Adipocyte (in vitro differentiated cells): ENCODE measurements at places on chromosomes 1 and 21.

DNA sequence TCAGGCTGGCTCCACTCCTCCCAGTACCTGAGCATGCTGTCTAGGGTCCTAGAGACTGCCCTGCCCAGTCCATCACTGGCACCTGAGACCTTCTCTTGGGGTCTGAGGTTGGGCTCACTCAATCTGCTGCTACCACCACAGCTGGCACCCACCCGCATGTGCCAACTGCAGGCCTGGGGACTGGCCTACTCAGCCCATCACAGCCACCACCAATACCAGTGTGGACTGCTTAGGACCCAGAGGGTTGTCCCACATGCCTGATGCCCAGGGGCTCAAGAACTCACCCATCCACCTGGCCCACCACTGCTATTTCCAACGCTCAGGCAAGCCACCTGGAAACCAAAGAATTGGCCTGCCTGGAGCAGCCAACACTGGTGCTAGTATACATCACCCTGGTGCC lies 63.5 kb downstream of the CYP4B1 start:
- no peak for DNase-seq

DNA sequence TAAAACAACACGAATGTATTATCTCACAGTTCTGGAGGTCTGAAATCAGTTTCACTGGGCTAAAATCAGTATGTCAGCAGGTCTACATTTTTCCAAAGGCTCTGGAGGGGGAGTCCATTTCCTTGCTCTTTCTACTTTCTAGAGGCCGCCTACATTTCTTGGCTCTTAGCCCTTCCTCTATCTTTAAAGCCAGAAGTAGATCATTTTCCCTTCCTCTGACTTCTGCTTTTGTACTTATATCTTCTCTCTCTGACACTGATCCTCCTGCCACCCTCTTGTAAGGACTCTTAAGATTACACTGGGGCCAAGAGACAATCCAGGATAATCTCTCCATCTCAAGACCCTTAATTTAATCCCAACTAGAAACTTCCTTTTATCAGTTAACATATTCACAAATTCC lies 41.4 kb downstream of the MSH4 start:
- DNase-seq: no peak

GRCh38 chr1:164858096-164858632 lies 299.2 kb downstream of the PBX1 start:
- DNase-seq: no peak

DNA sequence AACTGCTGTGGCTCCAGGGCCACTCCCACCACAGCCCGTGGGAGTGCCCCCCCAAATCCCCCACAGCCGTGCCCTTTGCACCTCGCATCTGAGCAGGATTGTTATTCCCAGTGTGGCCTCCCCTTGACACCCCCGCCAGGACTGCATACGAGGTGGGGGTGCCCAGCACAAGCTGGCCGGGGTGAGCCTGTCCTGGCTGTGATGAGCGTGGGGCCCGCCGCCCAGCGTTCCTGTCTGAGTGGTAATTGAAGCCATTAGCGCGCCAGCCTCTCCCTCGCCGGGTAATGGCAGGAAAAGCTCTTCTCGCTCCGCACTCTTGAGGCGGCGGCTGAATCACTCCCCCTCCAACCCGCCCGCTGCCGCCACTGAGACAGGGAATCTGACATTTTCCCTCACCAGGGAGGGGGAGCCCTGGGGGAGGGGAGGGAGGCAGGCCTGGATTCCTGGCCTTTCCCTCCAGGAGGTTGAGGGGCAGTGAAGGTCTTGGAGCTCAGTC lies 27.7 kb downstream of the PTPRF start:
- DNase-seq: peak; percentile 67

DNA sequence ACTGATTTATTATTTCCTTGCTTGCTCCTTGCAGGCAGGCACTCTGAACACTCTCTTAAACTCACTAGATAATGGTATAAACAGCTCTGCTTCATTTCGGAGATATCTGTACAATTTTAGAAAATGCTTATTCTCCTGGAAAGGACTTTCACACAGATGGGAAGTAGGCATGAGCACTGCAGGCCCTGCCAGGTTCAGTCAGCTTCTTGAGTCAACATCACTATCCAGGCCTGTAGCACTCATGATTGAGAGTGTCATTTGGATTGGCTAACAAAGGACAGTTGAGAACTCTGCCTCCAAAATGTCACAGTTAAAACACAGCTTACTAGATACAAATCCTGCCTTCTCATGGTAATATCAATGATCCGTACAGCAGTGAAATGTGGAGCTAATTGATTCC lies 181.9 kb downstream of the CYYR1 start:
- DNase-seq: no peak

DNA sequence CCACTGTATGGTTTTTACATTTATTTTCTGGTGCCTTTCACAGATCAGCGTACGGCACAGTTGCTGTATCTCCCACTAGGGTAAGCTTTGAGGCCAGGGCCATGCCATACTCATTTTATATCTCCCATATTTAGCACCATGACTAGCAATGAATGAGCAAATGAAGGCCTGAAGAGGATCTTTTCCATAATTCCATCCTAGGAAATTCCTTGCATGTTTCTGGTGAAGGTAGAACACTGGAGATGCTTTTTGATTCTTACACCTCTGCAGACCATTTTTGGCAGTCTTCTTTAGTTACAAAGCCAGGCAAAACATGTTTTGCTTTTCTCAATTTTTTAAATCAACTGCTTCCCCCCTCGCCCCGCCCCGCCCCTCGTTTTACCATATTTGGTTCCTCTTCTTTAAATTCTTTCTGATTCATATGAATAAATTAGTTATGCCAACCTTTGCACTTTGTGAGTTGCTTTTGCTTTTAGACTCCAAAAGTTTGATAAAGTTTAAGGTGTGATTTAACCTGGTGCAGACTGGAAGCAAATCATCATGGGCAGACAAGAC lies 78.9 kb upstream of the AK4 start:
- DNase-seq: no peak

DNA sequence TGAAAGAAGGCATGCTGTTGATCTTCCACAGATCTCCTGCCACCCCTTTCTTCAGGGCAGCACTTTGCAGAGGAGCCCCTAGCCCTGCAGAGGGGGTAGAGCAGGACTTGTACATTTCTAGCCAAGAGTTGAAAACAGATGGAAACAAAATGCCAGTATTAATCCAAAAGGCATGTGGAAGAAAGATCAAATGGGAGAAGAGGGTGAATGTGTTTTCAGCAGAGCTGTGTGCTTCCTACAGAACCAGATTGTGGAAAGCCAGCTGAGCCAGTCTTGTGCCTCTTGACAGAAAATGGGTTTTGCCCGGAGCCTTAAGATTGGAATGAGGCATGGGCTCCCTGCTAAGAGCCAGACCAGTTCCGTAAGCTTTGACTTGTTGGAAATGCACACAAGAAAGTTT lies 105.2 kb upstream of the TSPAN2 start:
- DNase-seq: no peak
